ENCODE measurements at places on chromosomes 16 and 17.

GRCh38 chr16:85983064-85983463, 84.1 kb downstream of the IRF8 start:
- no peak for DNase-seq

DNA sequence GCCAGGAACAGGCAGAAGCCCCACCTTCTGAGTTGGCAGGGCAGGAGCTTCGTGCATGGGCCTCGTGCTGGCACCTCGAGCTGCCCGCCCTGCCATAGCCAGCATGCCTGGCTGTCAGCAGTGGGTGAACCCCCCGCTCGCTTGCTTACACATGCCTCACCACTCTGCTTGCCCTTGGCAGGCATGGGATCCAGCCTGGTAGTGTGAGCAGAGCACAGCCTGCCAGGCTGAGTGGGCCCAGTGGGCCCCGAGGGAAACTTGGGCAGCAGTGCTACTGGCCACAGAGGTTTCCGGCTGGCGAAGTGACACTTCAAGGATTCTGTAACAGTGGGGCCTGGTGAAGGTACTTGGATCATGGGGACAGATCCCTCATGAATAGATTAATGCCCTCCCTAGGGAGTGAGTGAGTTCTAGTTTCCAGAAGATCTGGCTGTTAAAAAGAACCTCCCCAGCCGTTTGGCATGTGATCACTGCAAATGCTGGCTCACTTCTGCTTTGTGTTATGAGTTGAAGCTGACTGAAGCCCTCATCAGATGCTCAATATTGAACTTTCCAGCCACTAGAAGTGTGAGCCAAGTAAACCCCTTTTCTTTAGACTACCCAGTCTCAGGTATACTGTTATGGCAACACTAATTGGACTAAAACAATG, 114.7 kb downstream of the BCAS3 start:
- no peak for DNase-seq

- DNase-seq: no peak
Measured at GRCh38 chr16:69413045-69413664, 11.3 kb upstream of the CYB5B start.

DNA sequence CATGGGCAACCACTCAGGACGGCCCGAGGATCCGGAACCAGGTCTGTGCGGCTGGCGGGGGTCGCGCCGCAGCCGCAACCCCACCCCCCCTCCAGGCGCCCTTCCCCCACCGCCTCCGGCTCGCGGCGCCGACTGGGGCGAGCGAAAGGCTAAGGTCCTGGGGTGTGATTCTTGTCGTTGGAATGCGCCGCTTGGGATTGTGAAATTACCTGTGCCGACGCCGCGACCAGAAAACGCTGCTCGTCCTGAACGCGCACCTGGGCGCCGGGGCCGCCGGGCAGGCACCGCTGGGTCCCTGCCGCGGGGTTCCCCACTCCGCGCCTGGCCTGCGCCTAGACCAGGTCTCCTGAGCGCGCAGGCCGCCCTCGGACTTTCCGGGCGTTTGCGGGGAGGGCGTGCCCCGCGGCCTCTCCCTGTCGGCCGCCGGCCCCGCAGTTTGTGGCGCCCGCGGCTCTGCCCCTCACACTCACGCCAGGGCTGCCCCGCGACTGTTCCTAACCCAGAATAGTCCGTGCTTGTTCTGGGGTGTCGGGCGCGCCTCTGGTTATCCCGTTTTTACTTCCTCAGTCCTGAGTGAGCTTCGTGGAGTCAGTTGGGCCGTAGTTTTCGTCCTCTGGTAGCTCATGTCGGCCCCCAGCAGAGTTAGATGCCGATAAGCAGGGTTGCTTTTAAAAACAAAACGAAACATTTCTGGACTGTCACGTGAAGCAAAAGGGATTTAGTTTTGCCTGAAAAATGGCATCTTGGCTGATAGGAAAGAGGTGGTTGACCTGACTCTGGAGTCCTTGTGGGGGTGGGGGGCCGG, 147.2 kb downstream of the SPECC1 start:
- DNase-seq: no peak

DNA sequence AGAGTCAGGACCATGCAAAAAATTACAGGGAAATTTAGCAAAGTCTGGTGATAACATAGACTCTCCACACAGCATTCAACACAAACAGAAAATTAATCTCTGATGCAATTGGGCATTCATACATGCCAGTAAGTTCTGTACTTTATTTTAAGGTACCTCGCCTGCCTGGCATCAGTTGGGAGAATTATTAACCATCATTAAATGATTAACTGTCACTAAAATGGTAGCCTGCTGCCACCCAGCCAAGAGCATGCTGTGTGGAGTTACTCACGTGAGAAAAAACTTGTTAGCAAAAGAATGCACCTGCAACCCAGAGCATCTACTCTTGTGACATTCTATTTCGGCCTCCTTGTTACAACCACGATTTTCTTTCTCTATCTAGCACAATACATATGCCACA, 117.2 kb downstream of the GRIN2A start:
- DNase-seq: no peak

GRCh38 chr16:89133457-89134127, 38.0 kb upstream of the CDH15 start:
- DNase-seq: no peak

DNA sequence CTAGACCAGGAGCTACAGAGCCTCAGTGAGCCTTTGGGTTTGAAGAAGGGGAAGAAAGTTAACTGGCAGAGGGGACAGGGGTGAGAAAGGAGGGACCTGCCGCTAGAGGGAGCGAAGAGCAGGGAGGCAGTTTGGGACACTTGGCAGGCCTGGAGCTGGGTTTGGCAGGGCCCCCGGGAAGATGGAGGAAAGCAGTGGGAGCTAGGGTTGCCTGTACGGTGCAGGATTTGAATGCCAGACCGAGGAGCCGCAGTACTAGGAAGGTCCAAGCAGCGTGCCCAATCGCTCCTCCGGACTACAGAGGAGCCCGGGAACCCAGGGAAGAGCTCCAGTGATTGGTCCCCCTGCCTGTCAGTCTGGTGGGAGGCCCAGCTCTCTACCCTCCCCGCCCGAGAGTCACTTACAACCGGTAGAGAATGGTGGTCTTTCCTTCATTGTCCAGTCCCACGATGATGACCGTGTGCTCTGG, 1.3 kb downstream of the ARL5C start:
- DNase-seq: peak; percentile 42

DNA sequence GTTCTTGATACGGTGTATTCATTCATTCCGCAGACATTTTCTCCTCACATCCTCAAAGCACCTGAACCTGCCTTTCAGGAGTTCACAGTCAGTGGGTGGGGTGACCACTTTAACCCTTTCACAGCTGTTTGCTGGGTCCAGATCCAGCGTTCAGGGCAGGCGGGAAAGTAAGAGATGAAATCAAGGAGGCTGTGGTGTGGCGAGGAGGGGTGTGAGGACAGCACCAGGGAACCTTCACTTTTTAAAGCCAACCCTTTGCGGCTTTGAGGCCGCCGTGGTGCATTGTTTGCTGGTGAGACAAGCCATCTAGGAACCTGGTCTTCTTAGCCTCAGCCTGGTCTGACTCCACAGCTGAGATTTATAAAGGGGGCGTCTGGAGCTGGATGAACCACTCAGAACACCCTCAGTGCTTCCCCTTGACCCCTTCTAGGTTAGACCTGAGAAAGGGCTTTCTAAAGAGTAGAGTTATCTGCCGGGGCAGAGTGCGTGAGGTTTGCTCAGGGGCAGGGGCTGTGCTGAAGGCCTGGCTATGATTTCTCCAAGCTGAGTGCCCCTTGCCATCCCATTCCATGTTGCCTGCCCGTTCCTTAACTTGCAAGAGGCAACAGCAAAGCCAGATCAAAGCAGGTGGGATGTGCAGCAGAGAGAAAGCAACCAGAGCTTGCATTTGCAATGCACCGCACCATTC, 933 bp downstream of the CCR7 start:
- DNase-seq: no peak

DNA sequence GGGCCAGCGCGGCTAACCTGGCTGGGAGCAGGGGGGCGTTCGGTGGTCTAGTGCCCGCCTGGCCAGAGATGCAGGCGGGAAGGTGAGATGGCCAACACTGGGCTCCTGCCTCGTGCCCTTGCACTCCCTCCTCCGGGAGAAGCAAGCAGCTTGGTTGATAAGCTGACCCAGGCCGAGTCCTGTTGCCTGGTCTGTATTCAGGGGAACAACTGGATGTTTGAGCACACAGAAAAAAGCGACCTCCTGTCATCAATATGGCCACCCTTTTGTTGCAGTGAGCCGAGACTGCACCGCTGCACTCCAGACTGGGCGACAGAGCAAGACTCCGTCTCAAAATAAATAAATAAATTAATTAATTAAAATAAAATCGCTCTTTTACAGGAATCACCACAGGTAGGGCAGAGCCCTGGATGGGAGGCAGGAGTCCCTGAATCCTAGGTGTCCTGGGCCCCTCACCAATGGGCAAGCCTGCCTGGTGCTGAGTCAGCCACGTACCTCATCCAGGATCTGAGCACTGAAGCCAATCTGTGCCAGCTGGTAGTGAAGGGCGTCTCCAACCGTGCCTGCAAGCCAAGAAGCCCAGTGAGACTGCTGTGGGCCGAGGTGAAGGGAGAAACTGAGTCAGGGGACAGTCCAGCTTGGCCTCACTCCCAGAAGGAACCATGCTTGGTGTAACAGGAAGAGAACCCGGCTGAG, 31.8 kb downstream of the HASPIN start:
- DNase-seq: peak; percentile 3

GRCh38 chr17:45828171-45828570, 16.5 kb upstream of the SPPL2C start:
- DNase-seq: no peak
